NCI-H2029 treated with DMSO at 0.1 percent for 48 hours (cell line): ENCODE measurements at places on chromosomes 6 and 20.
A peak's percentile ranks its signal among the peaks of the same experiment; 100 is the strongest.

GRCh38 chr6:35428421-35429149 is 23.6 kb upstream of the FANCE start:
- no peak for DNase-seq

DNA sequence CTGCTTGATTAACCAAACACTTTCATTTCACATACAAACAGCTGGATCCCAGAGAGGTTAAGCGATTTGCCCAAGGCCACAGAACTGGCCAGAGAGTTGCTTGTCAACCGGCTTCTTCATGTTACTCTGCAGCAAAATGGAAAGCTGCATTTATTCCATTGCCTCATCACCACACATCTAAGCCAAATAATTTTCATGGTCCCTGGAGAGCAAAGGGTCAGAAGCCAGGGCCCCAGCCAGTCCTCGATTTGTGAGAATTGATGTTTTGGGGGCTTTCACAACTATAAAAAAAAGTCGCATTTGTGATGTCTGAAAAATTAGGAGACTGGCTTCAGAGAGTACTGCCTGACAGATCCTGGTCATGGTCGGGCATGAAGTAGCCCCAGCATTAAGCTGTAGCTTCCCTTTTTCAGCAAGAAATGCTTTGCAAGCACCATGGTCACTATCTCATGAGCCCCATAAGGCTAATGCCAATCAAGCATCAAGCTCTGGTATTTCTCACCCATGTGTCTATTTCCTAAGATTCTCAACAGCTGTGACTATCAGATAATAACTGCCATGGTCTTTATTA is 95.8 kb downstream of the BANF2 start:
- DNase-seq = no peak

- DNase-seq = no peak
Observed at GRCh38 chr6:55812509-55812908, 62.9 kb downstream of the BMP5 start.

- DNase-seq = no peak
Observed at GRCh38 chr20:12598894-12599293, 409.9 kb upstream of the SPTLC3 start.

- peak; percentile 47 for DNase-seq
Observed at GRCh38 chr20:22686097-22686496, 101.7 kb upstream of the FOXA2 start.

- no peak for DNase-seq
Observed at GRCh38 chr20:54146672-54147071, 27.1 kb downstream of the CYP24A1 start.

DNA sequence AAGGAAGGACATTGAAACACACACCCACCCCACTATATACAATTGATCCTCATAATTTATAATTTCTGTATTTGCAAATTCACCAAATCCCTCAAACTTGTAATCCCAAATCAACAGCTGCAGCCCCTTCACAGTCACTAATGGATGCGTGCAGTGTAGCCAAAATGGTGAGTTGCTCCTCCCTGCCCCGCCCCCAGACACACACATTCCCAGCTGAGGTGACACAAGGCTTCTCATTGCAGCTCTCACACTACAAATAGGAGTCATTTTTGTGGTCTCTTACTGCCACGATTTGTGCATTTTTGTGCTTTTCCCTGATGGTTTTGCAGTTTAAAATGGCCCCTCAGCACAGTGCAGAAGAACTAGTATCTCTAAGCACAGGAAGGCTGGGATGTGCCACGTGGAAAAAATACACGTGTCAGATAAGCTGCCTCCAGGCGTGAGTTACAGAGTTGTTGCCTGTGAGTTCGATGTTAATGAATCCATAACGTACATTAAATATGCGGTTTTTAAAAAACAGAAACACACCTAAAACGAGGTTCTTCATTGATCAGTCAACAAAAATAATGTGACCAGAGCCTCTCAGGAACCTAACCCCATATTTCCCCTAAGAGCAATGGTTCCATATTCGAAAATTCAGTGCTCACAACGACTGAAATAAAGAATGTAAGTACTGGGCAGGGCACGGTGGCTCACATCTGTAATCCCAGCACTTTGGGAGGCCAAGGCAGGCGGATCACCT is 8.2 kb downstream of the ATP9A start:
- DNase-seq = no peak

DNA sequence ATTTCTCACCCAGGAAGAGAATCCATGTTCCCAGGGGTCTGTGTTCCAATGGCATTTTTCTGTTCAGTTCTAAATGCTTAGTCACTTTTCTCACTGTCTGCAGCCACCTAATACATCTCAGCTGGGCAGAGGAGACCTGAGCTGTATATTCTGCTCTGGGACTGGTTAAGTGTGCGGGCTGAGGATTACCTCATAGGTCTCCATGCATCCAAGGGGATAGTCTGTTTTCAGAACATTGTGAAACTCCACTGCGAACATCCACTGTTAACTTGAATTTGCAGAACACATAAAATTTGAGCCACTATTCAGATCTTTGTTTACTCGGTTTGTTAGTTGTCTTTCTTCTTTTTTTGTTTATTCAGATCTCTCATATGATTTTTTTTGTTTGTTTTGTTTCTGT is 947.1 kb downstream of the TFAP2A start:
- peak; percentile 93 for DNase-seq

DNA sequence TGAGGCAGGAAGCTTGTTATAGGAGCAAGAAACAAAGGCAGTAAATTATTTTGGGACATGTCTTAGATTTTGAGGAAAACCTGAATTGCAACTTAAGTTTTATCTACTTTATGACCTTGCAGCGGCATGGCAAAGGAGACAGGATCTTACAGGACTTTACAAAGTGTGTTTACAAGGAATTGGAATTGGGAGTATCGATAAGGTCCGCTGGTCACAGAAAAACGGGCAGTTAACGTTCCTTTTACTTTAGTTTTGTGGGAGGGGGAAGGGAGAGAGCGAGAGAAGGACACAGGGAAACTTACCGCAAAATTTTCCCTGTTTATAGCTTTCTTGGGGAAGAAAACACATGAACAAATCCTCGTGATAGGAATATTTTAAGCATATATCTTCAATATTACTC is 1607.2 kb downstream of the GRIK2 start:
- no peak for DNase-seq

GRCh38 chr6:142760152-142760551 is 184.8 kb downstream of the HIVEP2 start:
- no peak for DNase-seq

DNA sequence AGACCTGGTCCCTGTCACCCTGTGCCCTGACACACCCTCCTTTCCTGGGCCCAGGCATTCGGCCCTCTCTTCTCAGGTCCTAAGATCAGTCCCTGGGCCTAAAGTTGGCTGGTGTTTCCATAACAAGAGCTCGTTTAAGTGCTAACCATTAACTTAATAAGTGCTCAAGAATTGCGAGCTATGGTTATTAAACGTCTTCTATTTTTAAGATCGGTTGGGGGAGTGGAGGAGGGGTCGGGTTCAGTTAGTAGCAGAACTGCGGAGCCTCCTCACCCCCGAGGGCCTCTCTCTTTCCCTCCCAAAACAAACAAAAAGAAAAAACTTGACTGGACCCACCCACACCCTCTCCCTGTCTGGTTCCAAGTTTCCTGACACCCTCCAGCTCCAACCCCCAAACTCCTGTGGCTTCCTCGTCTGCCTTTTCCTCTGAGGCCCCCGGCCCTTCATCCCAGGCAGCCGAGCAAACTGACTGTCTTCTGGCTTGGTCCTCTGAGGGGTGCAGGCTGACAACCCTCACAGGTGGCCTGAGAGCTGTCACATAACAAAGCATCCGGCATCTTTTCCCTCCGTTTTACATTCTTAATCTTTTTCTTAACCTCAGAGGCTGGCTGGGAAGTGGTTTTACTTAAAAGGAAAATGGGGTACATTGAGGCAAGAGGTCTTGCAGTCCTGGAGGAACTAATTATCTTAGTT is 2.0 kb downstream of the STK35 start:
- DNase-seq = no peak

GRCh38 chr6:71420095-71420692 is 131.6 kb downstream of the OGFRL1 start:
- DNase-seq = no peak

DNA sequence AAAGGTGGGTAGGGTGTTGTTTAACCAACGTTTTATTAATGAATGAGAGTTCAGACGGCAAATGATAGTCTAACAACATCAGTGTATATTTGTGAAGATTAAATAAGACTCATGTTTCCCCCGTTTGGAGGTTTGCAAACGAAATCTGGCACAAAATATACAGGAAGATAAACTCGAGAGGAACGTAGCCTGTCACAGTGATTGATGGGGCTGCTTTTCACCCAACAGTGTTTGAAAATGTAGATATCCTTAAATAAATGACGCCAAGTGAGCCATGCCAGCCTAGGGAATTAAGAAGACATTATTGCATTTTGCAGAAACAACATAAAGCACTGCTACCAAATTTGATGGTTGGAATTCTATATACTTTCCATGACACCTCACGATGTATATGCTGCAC is 696.5 kb upstream of the FLRT3 start:
- DNase-seq = no peak

DNA sequence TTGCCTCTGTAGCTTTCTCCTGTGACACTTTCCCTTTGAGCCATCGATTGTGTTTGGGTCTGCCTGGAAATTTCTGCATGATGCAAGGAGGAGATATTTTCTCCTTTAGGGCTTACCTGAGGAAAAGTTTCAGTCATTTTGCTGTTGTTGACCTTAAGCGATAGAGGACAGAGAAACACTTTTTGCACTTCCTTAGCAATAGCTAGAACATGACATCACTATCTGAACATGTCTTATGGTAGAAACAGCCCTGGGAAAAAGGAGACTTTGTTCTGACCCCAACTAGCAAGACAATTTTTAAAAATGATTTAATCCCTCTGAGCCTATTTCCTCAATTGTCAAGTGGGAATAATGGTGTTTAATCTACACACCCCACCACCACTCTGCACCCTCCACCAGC is 9.7 kb upstream of the FILIP1 start:
- DNase-seq = no peak

DNA sequence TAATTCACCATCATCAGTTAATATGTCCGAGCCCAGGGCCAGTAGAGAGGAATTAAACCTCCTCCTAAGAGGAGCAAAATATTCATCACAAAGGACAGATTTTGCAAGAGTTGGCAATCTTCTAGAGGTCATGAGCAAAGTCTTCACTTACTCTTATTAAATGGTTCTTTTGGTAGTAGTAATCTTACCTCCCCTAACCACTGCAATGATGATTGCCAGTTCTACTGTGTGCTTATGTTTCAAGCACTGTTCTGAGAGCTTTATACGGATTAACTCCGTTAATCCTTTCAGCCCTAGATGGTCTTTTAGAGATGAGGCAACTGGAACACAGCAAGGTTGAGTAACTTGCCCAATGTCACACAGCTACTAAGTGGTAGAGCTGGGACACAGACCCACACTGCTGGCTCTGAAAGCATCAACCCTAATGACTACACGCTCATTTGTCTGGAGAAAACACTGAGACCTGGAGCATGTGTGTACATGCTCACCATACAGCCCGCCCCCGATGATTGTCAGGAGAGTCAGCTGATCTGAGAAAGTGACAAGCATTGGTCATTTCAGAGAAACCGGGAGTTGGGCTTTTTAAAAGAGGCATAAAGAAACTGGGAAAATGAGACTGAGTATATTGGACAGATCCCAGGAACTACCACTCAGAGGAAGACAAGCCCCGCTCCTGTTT is 276.0 kb downstream of the NRN1 start:
- DNase-seq = no peak

DNA sequence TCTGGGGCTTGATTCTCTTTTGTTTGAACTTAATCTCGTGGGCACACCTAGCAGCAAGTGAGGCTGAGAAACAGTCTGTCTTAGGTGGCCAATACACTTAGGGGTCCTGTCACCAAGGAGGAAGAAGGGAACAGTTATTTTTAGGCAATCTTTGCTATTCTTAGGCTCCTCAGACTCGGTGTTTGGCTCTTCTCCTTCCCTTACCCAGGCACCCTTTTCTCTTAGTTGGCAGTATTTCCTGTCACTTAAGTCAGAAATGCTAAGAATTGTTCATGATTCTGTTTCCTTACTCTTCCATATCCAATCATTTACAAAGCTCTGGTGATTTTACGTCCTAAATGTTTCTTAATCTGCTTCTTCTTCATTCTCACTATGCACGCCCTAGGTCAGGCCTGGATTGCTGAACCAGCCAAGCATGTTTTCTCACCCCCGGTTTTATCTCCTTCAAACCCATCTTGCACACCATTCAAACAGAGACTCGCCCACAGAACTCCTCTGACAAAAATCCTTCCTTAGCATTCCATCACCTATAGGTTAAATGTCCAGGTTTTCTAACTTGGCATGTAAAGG is 45.2 kb upstream of the TMEM217 start:
- DNase-seq = no peak

GRCh38 chr6:105893741-105894140 is 192.4 kb upstream of the PRDM1 start:
- DNase-seq = no peak

GRCh38 chr20:53826597-53827291 is 233.1 kb upstream of the ZNF217 start:
- DNase-seq = no peak

GRCh38 chr6:104625536-104625935 is 234.2 kb downstream of the HACE1 start:
- no peak for DNase-seq

DNA sequence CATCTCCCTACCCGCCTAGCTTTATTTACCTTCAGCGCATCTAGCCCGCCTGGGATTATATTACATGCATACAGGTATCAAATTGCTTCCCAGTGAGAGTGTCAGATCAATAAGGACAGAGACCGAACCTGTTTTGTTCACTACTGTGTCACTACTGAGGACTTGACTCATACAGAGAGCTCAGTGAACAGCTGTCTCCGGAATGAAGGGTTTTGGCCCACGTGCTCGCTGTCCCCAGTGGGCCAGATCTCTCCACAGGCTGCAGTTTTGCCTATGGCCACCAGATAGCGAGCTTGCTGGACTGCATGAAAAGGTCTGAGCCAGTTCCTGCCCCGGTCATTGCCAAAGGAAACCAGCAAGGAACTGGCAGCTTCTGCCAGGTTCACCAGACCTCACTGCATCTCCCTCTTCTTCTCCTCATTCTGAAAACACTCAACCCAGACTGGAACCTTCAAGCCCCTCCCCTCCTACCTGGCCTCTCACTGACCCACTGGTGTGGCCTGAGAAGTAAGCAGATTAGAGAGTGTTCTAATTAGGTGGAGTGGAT is 150.8 kb downstream of the ZMYND8 start:
- peak; percentile 69 for DNase-seq

DNA sequence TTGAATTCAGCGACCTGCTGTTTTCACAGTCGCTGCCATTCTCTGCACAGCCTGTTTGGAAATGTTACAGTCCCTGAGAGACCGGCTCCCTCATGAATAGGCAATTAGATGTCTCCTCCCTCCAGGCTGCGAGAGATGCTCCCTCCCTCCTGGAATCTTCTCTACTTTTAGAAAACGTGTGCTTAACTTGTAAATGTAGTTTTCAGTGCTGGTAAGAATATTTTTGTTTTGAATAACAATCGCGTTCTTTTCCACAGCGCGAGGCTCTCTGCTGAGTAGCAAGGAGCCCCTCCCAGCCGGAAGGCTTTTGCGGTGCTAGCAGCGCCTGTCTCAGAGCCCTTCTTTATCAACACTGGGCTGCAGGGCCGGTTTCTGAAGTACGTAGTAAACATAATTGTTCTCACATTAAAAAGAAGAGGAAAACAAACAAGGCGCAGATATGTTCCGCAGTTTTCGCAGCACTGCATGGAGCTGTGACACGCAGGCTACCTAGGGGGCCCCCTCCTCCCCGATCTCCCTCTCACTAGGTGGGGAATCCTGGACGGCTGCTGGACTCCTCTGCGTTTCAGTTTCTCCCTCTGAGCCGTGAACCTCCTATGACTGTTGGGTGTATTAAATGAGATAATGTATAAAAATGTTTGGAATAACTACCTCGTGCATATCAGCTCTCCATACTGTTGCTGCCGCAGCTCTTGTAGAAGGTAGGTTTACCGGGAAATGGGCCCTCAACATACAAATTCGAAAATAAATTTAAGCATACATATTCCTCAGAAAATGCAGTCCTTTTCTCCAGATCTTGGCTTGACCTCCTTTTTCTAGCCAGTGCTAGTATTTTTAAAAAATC is 79.0 kb upstream of the SPACA1 start:
- peak; percentile 54 for DNase-seq
